ENCODE measurements at places on chromosomes 5 and 9.

- no peak for DNase-seq
These were observed 49.9 kb downstream of the SHB start for GRCh38 chr9:38018958-38019602.

DNA sequence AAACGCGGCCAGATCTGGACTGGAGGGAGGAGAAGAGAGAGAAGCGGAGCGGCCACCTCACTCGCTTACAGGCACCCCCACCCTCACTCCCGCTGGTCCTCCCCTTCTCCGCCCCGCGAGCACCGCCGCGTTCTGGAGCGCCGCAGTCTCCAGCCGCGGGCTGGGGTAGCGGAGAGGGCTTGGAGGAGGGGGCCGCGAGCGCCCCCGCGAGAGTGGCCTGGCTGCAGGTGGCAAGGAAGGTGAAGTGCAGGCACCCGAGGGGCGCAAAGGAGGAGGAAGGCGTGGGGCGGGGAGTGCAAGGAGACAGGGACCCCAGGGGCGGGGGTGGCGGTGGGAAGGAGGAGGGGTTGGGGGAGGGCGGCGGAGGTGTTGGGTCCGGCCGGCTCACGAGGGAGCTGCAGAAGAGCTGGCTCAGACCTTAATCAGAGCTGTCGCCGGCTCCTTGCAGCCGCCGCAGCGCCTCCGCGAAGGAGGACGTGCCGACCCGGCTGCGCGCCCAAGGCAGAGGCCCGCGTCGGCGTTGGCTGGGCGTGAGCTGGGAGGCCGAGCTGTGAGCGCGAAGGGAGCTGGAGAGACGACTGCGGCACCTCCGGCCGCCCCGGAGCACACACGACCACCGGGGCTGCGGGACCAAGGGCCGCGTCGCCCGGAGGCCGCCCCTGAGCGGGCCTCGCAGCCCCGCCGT, at the start of gene DMRT3:
Gene DMRT3 (plus strand): TSS at position 398 of the 685 bp plus-strand sequence. CDS start 347 bp downstream, outside the sequence.
- no peak for DNase-seq

DNA sequence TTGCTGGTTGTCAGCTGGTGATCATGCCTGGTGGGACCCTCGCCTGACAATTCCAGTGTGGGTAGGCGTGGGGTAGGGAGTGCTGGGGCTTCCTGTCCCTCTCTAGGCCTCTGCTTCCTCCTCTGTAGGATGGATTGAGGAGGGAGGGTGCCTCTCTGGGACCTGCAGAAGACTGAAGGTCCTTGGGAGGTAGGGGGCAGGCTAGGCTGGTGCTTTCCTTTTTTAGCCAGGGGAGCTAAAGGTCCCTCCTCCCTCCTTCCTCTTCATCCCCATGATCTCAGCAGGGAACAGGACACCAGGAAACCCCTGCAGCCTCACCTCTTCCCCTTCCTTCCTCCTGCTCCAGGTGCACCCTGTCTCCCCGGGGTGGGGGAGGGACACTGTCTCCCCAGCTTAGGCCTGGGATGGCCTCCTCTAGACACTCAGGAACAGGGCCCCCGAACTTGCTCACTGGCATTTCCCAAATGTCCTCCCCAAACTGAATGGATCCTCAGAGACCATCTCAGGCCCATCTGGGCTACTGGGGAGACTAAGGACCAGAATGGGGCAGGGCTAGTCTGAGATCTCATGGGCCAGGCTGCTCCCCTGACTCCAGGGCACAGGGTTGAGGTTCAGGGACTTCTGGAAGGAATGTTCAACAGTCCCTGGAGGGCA, 8.4 kb downstream of the SH2D3C start:
- no peak for DNase-seq

DNA sequence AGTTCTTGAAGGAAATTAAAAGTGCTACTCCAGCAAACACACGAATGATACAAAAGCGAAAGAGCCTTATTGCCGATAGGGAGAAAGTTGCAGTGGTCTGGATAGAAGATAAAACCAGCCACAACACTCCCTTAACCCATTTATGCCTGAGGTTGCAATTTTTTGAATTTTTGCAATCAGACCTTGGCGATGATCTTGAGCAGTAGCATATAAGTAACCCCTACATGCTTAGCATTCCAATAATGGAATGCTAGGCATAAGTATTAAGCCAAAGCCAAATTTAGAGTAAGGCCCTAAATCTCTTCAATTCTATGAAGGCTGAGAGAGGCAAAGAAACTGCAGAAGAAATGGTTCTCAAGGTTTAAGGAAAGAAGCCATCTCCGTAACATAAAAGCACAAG, 153.5 kb downstream of the SLC28A3 start:
- DNase-seq = no peak

DNA sequence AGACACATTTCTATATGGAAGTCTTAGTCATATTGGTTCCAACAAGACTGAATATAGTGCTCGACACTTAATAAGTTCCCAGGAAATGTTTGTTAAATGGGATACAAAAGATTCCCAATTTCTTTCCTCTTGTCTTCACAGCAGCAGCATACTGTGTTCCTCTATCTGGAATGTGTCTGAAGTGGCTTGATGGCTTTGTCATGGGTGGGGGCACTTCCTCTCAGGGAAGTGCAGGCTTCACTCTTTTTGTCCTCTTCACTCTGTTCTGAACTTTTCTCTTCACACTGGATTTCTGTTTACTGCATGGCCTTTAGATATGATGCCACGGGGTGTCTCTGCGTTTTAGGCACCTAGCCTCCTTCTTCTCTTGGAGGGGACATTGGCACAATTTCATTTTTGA, 127.7 kb upstream of the C9orf72 start:
- no peak for DNase-seq

DNA sequence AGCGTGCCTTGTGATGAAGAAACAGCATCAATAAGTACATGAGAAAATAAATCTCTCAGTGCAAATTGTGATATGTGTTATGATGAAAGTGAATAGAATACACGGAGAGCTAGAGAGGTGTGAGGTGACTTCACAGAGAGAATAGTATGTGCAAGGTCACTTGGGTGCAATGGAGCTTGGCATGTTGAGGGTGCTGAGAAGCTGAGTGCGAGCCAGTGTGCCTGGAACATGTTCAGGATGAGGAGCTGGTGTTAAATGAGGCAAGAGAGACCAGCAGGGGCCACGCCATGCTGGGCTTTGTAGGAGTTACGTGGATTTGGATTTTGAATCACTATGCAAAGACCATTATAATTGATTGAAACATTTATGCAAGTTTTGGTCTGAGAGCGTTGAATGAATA, 12.8 kb upstream of the RPS23 start:
- no peak for DNase-seq

GRCh38 chr9:95242613-95243012, 74.9 kb downstream of the FANCC start:
- no peak for DNase-seq

DNA sequence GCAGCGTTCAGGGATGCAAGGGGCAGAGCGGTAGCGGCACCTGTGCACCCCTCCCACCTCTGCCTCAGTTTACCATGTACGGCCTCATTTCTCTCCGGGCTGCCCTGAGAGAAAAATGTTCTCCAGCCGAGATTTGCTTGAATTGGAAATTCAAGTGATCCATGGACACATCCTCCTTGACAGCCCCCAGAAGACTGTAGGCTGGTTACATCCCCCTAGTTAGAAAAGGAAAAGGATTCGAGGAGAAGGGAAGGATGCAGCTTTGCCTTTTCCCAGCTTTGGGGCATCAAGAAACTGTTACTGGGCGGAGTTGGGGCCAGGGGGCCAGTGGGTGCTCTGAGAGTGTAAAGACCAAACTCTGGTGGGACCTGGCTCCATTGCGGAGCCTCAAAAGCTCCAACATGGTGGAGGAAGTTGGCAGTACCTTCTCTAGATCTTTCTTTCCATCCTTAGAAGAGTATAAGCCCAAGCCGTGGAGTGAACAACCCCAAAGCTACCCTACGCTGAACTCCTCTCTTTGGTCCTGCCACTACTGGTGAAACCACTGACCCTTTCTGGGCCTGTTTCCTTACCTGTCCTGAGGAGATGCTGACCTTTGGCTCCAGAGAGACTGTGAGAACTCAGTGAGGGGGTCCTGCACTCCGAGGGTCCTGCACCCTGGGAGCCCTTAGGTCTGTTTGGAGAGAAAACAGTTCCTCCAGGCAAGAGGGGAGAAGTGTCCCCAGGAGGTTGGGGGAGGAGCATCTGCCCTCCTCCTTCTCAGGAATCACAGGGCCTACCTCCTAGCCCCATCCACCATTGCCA, 1.0 kb upstream of the BARX1 start:
- DNase-seq = no peak

DNA sequence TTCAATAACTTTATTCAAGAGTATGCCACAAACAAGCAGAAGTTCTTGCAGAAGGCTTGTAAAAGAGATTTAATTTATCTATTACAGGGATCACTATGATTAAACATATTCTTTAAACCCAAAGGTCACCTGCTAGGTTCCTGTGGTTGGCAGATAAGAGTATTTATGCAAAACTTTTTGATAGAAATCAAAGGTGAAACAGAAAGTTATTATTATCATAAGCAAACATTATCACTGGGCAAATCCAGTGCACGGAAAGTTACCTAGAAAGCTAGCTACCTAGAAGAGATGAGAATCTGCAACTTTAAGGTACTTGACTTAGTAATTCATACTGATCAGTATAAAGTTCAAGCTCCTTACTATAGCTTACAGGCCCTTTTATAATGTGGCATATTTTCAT, 3.2 kb downstream of the STARD4 start:
- DNase-seq = no peak

DNA sequence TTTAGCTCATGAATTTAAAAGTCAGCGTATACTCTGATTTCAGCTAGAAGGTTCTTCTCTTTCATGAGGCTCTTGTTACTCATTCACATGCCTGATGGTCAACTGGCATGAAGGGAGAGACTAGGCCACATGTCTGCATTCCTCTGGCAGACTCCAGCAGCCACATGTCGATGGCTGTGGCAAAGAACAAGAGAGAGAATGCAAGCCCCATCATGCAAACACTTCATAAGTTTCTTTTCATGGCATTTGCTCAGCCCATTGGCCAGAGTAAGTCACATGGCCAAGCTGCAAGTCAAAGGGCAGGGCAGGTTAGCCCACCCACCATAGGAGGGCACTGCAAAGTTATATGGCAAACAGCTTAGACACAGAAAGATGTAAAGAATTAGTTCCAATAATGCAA, 5.4 kb downstream of the KCNV2 start:
- no peak for DNase-seq

DNA sequence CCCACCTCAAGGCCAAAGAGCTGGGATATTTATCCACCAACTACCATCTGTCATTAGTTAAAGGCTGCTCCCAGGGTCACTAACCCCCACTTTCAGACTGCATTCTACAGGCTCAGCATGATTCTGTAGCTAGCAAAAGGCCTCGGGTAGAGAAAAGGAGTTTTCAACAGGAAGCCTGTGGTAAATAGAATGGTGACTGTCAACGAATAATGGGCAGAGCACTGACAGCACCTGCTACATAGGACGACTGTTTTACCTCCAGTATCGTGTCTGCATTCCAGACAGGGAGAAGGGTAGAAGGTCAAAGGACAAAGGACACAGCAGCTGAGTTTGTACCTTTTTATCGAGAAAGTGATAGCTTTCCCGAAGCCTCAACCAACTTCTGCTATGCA, 20.3 kb downstream of the MFAP3 start:
- DNase-seq = no peak

- DNase-seq = no peak
These were observed 146.4 kb downstream of the EGFLAM start for GRCh38 chr5:38404667-38405276.

Data from activated naive CD4-positive, alpha-beta T cell treated with Interleukin-2 at 50 U/mL for 16 hours (primary cell).